ENCODE measurements at places on chromosomes 3 and 15.
A peak's percentile ranks its signal among the peaks of the same experiment; 100 is the strongest.

GRCh38 chr3:184465883-184466412 is 86.1 kb downstream of the CHRD start:
- no peak for DNase-seq

DNA sequence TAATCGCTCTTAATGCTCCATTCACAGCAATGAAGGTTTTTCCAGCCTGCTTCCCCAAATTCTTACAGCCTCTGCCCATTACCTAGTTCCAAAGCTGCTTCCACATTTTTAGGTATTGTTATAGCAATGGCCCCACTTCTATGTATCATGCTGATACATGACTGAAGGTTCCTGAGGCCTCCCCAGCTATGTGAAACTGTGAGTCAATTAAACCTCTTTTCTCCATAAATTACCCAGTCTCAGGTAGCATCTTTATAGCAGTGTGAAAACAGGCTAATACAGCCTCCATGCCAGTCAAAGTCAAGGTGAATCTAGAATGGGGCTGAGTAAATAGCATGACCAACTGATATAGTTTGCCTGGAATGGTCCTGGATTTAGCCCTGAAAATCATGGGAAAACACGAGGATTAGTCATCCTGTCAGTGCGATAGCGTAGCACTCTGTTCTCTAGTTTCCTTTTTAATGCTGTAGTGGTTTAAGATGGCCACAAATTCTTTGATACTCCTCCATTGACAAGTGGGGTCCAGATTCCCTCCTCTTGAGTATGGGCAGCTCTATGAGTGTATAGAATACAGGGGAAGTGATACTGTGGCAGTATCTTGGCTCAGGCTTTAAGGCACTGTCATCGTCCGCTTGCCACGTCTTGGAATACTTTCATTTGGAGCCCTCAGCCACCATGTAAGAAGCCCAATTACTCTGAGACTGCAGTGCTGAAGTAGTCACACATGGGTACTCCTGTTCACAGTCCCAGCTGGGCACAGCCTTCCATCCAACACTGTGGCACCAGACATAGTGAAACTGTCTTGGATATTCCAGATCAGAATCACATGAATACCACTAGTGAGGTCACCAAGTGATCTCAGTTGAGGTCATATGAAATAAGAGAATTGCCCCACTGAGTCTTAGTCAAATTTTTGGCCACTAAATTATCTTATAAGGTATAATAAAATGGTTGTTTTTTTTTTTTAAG is 94.0 kb upstream of the PLCL2 start:
- no peak for DNase-seq

GRCh38 chr3:95752199-95752598 is 1062.2 kb upstream of the EPHA6 start:
- no peak for DNase-seq

- DNase-seq, result no peak
Measured at GRCh38 chr3:9778143-9779074, 8.7 kb upstream of the CAMK1 start.

DNA sequence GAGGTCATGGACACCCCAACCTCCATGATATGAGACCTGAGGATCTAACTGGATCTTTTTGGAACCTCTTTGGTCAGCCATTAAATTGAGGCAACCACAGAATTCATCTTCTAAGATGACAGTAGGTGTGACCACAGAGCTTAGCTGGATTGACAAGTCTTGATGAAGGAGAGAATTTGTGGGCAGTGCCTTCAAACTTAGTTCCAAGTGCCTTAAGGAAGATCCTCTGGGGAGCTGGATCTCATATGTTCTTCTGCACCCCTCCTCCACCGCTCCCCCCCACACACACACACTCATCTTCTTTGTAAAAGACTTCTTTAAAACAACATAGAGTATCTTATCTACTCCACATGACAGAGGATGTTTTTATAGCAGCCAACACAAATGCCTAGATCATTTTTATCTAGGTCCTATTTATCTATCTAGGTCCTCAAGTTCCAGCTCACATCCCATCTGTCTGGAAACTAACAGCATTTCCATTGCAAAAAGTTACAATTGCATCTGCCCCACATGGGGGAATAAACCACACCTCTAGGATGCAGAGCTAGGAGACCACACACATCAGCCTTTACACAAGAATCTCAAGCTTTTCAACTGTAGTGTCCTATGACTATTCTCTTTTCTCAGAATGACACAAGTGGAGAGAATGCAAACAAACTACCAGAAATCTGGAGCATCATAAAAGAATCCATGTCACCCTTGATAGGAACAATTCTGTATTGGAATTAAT is 37.4 kb downstream of the WWTR1 start:
- DNase-seq, result no peak

DNA sequence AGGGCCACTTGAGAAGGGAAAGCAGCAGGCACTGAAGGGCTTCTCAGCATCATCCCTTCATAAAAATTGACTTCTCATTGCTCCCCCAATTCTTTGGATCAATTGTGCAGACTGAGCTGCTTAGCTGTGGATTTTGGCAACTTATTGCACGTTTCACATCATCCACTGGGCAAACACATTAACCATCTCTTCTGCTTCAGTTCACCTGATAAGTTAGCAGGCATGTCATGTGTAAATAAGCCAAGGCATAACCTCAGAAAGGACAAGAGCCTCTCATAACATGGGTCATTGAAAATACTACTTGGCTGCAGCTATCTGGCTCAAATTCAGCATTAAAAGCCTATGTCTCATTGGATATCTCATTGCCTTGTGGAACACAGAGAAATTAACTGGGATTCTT is 366.5 kb downstream of the LRRC3B start:
- DNase-seq, result no peak

DNA sequence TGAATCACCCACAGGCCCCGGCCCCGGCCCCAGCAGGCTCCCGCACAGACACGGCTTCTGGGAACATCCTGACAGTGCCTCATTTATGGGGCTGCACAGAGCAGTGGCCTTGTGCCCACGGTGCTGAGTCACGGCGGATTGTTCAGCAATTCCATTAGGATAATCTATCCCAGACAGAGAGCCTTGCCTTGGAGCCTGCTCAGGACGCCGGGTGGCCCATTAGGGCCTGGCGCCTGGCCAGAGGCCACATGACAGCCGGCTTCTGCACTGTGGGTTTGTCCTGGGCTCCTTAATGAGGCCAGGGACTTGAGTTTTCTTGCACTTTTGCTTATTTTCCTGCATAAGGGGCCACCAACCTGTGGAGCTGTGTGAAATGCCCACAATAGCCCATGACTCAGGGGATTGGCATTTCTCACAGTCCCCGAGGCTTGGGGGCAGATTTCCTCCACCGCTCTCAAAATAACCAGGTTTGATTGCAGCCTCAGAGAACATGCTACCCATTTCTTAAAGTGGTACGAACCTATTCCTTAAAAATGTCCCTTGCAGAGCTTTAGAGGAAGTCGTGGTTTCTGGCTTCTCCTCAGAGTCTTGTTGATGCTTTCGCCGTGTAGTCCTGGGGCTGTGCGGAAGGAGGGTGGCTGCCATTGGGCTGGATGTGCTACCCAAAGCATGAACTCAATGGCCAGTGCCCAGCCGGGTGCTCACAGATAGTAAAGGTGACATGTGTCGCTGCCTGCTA is 19.0 kb downstream of the SYNM start:
- peak; percentile 90 for DNase-seq

GRCh38 chr3:50154840-50155490 is at the start of gene SEMA3F:
Gene SEMA3F, plus strand, starts transcription at chr3:50155324. Its CDS starts 4,299 bp downstream, at chr3:50159623.
- DNase-seq, result peak; percentile 83

DNA sequence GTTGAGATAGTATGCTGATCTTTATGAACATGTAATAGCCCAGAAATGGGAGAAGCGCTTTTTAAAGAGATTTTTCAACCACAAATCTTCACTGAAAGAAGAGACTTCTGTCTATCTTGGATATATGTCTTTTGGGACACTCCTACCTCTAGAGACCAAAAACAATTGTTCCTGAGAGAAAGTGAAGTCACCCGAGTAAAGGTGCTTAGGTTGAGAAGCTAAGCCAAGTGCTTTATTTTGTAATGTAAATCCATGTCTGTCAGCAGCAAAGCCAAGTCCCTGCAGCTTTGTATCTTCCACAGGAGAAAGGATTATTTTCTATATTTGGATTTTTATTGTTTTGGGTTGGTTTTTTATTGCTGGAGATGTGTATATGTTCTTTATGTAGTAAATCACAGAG is 32.1 kb upstream of the B3GALNT1 start:
- no peak for DNase-seq

DNA sequence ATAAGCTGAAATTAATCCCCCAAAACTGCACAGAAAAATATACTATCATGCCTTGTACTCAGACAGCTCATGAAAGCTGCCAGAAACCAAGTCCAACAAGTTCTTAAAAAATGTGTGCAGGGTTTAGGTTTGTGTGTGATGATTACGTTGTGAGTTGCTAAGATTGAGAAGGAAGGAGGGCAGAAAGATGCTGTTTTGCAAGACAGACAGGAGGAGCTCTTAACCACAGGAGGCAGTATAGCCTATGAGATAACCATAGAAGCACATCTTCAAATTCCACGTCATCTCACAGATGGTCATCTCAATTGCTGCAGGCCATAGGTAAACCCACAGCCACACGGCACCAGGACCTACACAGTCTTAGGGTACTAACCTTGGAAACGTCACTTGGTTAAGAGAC is 191.9 kb downstream of the STT3B start:
- DNase-seq, result no peak

- DNase-seq, result peak; percentile 88
Measured at GRCh38 chr3:50324351-50325112, 2.0 kb upstream of the HYAL2 start.

- no peak for DNase-seq
Measured at GRCh38 chr15:92907229-92907628, 7.1 kb downstream of the CHD2 start.

DNA sequence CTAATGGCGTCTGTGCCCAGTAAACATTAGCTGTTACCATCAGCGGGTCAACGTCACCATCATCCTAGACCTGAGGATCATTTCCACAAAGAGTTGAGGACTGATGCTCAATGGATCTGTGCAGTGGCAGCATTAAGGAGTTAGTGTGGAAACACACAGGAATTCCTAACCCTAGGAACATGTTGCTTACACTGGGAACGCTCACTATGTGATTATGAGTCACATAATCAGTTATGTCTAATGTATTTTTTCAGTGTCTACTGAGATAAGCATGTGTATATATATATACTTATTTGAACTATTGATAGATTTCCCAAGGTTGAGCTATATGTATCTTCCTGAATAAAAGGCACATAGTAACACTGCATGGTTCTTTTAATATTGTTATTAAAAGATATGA is 19.0 kb downstream of the ARNT2 start:
- DNase-seq, result no peak

GRCh38 chr3:9747267-9747666 is 2.5 kb upstream of the OGG1 start:
- DNase-seq, result no peak

GRCh38 chr15:79721256-79721655 is 175.6 kb downstream of the MTHFS start:
- DNase-seq, result no peak

GRCh38 chr3:25073423-25073822 is 354.6 kb upstream of the RARB start:
- no peak for DNase-seq

- peak; percentile 85 for DNase-seq
Measured at GRCh38 chr3:194134231-194134756, 1.7 kb upstream of the HES1 start.

- DNase-seq, result peak; percentile 40
Measured at GRCh38 chr3:189132231-189132671, 39.5 kb upstream of the TPRG1 start.

All from left ventricle myocardium superior (tissue), 1 donor.